Renal cortical epithelial cell (primary cell): ENCODE measurements at places on chromosomes 5 and 9. TPM values are rescaled to one million over a fixed set of nuclear protein-coding genes. Genes with fewer than 3 reads are reported as not detected.

DNA sequence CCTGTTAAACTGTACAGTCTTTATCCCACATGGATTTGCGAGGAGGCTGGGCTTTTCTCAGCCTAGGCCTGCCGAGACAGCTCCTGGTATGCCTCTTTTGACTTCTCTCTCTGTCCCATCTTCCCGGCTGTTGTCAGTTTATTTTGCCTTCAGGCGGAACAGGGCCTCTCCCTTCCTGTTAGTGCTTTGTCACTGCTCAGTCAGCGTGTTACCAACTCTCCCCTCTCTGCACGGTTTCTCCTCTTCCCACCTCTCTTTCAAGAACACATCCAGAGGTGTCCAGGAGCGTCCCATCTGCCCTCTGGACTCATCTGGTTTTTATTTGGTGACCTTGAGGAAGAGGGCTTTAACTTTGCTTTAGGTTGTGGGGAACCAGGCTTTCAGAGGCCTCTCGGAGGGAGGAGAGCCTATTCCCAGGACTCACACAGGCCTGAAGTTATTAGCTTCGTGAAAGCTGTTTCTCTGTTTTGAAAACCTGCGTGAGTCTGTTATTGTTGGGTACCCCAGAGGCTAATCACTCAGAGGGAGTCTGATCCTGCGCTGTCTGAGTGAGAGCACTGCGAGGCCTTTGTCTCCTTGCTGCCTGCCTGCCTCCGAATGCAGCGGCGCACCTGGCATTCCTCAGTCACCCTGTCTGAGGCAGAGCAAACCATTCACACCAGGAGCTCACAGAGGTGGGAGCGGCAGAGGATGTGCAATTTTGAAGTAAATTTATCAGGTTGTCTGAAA lies 234.4 kb upstream of the MPDZ start:
- no peak for DNase-seq

DNA sequence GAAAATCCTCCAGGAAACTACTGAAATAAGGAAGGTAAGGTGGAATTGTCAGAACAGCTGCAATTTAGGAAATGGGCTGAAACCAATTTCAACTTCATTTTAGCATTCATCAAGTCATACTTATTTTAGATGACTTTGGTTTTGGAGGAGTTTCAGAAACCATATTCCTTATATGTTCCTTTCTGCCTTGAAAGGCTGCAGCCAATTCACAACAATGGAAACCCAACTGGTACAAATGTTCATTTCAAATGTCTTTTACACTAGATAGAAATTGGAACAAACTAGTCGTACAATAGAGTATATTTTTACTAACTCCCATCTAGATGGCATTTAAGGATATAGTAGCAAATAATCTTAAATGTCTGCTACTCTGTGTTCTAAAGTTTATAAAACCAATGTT lies 82.6 kb upstream of the ANKH start:
- DNase-seq, result no peak

N4BP3 gene
- 2.6 and 3.3 TPM in 2 replicates for total RNA-seq

- no peak for DNase-seq
Observed at GRCh38 chr9:129696944-129697655, 31.7 kb downstream of the PRRX2 start.

- no peak for DNase-seq
Observed at GRCh38 chr5:62375627-62376026, 28.1 kb downstream of the DIMT1 start.

LMAN2 gene
- total RNA-seq, result 242 and 337 TPM in 2 replicates
